ENCODE measurements at places on chromosomes 13 and 19.
A peak's percentile ranks its signal among the peaks of the same experiment; 100 is the strongest.

- DNase-seq, result peak; percentile 90
Measured at GRCh38 chr19:869245-870177, 10.0 kb downstream of the CFD start.

DNA sequence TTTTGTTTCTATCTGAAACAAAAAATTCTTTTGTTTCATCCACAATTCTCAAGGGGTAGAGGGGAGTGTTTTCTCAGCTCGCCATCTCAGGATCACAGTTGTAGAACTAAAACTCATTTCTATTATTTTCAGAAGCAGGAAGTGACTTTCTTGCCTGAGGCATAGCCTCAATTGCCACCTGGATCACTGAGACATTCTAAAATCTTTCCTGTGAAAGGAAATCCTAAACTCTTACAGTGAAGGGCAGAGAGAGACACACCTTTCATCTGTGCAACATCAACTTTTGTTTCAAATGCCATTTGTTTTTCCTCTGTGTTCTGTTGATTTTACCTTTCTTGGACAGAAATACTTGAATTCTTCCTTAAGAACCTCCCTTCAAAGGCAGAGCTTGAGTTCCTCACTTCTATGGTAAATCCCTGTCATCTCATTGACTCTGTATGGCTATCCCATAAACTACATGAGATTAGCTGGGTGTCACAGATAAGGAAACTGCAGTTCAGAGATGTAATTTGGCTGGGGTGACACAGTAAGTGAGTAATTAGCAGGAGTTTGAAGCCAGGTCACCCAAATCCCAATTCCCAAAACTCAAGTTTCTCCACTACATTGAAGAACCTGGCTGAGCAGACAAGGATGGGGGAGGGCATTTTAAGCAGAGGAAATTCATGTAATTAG lies 224.4 kb upstream of the HTR2A start:
- no peak for DNase-seq

GRCh38 chr19:42155796-42156195 lies 23.6 kb upstream of the POU2F2 start:
- no peak for DNase-seq

DNA sequence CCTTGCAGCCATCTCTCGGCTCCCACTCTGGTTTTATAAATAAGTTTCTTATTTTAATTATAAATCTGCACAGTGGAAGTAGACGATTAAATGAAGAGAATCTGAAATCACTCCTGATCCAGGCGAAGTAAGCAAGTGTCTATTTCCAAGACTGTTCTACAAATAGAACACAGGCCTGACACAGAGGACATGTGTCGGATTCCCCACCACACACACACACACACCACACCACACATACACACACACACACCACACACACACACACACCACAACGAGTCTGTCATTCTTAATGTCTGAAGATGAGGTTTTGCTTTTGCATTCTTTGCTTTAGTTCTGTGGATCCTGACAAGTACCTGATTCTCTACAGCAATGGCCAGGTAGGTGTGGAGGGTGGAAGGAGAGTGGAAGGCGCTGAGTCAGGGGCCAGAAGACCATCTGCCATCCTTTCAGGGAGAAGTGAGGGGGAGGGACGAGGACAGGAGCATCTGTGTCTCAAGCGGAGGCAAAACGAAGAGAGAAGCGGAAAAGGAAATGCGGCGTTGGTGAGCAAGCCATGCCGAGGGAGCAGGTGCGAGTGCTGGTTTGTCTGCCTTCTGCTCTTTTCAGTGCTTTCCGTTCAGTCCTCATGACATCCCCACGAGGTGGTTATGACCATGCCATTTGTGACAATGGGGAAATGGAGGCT lies 110.2 kb downstream of the TEX26 start:
- DNase-seq, result no peak

DNA sequence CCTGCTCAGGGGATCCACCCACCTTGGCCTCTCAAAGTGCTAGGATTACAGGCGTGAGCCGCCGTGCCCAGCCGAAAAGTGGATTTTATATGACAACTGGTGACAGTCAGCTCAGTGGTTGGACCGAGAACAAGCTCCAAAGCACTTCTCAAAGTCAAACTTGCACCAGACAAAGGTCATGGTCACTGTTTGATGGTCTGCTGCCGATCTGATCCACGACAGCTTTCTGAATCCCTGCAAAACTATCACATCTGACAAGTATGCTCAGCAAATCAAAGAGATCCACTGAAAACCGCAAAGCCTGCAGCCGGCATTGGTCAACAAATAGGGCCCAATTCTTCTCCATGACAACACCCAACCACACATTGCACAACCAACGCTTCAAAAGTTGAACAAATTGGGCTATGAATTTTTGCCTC lies 21.6 kb upstream of the NAA16 start:
- no peak for DNase-seq

DNA sequence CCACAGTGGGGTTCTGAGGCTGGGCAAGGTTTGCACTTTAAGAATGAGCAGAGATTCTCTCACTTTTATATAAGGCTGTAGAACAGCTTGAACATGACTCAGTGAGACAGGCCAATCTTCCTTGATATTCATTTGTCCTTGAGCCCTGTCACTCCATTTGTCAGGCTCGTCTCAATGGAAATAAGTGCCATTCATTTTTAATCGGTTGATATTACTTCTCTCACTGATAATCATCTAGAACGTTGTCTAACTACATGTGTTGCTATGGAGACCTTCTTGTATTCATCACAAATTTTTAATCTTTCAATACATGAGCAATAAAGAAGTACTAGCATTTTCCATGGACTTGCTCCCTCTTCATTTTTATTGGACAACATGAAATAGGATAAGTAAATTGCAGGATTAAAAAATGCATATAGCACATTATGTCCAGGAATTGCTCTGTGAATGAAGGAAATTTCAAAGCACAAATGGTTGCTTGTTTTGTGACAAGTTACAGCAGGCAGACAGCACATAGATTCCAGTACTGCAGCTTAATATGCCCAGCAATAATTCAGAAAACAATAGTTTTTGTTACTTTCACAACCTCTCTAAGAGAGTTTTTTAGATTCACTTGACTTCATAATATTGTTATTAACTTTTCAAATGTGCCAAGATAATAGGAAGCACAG lies 1178.4 kb upstream of the ATXN8OS start:
- no peak for DNase-seq

DNA sequence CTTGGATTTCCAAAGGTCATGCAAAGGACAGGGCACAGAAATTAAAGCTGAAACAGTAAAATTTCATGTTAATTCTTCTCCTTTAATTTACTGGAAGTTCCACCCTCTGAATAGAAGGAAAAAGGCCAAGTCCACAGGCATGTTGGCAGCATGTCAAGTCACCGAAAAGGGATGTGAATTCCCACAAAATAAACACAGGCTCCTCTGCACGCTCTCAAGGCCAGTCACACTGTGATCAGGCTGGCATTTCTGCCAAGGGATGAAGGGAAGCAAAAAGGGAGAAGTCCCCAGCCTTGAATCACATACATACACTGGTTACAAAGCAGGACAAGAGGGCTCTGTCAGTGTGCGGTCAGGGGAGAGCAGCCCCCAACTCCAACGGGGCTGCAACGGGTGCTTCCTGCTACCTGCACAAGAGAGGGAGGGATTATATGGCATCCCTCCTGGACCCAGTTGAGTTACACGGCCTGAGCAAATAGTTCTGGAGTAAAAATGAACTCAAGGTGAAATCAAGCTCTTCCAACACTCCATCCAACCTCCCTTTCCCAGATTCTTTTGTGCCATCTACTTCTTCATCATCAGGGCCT lies 6.9 kb downstream of the DCLK1 start:
- DNase-seq, result no peak

DNA sequence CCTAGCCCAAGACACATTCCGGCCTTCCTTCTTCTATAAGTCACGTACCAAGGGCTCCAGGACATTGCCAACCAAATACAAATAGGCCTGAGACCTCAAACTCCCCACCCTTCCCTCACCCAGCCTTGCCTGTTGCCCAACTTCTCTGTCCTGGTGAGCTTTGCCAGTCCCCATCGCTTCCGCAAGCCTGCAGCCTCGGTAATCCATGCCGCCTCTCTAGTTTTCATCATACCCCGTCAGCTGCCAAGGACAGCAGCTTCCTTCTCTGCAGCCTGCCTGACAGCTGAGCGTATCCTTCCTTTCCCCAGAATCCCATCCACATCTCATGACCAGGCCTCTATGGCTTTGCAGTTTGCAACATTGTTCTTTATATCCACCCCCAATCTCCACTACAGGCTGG lies 36.6 kb upstream of the POMP start:
- no peak for DNase-seq

DNA sequence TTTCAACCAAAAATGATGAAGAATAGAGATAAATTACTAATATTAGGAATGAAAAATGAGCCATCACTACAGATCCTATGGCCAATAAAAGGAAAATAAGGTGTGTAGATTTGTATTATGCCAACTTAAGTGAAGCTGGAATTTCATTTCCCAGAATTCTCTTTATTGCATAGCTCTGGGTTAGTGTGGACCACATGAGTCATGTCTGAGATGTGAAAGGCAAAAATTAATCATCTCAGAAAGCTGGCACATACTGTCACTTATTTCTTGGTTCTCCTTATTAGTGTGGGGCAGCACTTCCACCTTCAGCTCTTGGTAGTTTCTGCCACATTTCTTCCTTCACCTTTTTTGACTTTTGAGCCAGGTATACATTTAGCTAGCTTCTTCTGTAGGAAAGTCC lies 82.6 kb downstream of the KATNAL1 start:
- no peak for DNase-seq

- peak; percentile 21 for DNase-seq
Measured at GRCh38 chr19:56637976-56638555, 4.9 kb upstream of the SMIM17 start.

GRCh38 chr19:11138601-11139300 lies 16.8 kb downstream of the SPC24 start:
- no peak for DNase-seq

DNA sequence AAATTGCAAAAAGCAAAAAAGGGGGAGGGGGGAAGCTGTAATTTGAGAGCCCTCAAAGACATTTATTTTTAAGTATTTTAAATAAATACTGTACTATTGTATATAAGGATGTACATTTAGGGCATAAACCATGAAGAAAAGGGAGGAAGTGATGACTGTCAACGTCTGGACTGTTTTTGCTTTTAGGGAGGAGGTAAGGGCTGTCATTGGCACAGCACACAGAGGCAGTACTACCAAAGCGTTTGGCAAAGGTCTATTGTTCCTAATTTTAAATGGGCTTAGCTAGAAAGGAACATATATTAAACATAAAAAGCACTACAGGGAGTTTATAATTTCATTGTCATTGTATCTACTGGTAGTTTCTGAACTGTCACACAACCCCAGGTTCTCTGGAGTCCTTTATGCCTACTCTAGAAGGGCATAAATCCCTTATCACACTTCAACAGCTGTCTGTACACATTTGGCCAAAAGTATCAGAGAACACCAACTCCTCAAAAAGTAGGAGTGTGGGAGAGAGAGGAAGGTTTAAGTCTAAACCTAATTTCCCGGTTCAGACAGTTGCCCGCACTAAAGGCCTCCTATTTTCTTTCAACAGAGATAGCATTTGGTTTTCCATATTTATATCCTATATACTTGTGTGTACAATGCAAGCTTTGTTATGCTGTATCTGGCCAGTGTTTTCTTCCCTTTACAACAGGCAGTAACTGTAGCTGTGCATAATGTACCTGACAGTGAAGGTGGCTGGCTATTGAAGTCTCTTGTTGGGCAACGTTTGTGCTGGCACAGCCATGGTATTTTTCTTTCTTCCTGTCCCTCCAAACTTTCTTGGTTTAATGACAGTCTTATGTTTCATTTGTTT lies 406.2 kb downstream of the KLF5 start:
- DNase-seq, result no peak

- peak; percentile 70 for DNase-seq
Measured at GRCh38 chr13:114099191-114099590, 33.2 kb downstream of the RASA3 start.

GRCh38 chr19:1261798-1262622 lies 7.1 kb upstream of the CIRBP start:
- no peak for DNase-seq

DNA sequence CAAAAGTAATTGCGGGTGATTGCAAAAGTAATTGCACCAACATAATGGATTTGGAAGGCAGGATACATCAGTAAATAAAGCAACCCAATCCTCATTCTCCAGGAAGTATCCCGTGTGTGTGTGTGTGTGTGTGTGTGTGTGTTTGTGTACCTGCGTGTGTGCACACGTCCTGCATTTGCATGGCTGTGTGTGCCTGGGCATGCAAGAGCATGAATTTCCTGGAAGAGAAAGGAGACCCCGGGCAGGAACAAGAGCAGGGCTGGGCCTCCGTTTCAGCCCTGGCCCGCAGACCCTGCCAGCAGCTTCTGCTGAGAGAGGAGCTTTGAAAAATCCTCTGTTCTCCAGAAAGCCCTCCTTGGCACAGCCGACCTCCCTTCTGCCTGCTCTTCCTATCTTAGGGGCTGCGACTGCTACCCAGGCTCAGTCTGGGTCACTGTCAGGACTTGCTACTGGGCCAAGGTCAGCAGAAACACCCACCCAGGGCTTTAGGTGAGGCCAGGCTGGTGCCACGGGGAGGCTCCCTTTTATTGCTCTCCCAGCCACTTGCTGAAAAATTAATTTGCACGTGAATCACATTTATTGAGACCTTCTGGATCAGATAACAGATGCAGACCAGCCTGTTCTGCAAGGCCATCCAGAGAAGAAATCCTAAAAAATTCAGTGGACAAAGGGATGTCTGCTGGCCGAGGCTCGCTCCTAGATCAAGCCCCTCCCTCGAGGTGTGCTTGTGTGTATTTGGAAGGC lies 258.3 kb downstream of the ZNF536 start:
- DNase-seq, result no peak

GRCh38 chr19:11025997-11026396 lies 63.3 kb upstream of the LDLR start:
- DNase-seq, result no peak

DNA sequence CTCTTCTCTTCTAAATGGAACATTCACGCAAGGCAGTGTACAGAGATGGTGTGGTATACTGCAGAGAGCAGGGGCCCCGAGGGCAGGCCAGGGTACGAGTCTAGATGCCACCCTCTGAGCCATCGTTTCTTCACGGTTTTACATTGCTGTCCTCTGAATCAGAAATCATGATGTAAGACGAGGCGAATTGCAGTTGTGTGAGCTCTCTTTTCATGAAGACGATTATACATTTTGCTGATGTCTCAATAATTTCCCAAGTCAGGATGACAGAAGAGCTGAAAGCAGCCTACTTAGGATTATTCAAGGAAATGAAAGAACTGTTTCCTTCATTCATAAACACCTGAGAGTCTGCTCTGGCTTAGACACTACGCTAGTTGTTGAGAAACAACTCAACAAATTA lies 93.8 kb upstream of the RNF113B start:
- no peak for DNase-seq

- DNase-seq, result no peak
Measured at GRCh38 chr19:16458391-16459341, 13.1 kb downstream of the EPS15L1 start.

DNA sequence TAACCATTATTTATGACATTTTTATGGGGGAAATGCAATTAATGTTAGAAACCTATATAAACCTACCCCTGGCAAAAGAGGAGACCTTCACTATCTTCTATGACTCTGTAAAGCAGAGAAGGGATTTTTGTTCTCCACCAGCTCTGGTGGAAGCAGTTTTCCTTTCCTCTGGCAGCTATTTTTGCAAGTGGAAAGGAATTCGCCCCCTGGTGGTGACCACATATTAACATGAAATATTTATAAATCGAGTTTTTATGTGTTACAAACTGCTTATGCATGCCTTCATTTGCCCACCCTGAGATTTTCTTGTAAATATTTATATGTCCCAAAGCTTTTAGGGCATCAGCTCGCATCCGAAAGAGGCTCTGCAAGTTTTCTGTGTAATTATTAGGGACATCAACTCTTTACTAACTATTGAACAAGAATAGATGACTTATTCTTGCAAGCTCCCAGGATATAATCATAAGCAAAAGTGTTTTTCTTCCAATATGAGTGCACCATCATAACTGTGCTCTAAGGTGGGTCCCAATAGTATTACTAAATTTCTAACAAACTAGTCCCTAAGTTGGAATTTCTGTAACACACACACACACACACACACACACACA lies 62.4 kb downstream of the SERTM1 start:
- peak; percentile 37 for DNase-seq
